ENCODE measurements at places on chromosomes 5 and 9.

- no peak for DNase-seq
These were observed 128.5 kb downstream of the ZNF354C start for GRCh38 chr5:179188636-179189035.

- DNase-seq = no peak
These were observed 61.1 kb upstream of the SV2C start for GRCh38 chr5:76021936-76022584.

GRCh38 chr9:27382308-27382707, 85.4 kb upstream of the EQTN start:
- no peak for DNase-seq

- DNase-seq = peak; percentile 95
These were observed 102.5 kb downstream of the ARRDC3 start for GRCh38 chr5:91280362-91281269.

GRCh38 chr9:37410969-37411785, 11.3 kb upstream of the GRHPR start:
- no peak for DNase-seq

- DNase-seq = no peak
These were observed 4.0 kb upstream of the TYRP1 start for GRCh38 chr9:12689233-12689632.

DNA sequence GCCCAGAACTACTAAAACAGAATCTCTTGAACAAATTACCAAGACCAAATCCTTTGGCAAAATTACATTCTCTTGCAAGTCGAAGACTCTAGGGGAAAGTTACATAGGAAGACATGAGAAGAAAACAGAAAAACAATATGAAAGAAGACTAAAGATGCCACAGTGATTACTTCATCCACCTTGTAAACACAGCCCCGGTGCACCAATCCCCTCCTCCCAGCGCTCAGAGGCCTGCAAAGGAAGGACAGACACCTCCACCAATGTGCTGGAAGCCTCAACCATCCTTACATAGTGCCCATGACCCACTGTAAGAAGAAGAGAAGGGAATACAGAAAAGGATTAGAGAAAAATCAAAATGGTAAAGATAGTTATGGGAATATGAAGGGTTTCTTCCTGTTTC, 218.5 kb downstream of the SPOCK1 start:
- no peak for DNase-seq

- DNase-seq = no peak
These were observed 49.0 kb downstream of the SGCD start for GRCh38 chr5:156375895-156376495.

- DNase-seq = no peak
These were observed 36.5 kb downstream of the CACNA1B start for GRCh38 chr9:137913771-137914767.

DNA sequence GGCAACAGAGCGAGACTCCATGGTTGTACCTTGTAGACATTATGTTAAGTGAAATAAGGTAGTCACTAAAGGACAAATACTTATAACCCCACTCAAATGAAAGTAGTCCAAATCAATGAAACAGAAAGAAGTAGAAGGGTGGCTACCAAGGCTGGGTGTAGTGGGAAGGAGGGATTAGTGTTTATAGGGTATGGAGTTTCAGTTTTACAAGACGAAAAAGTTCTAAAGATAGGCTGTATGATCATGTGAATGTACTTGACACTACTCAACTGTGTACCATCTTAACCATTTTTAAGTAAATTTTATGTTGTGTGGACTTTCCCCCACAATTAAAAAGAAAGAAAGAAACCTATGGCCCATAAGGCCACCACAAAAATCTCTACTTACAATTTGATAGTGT, 32.2 kb downstream of the ALDH7A1 start:
- no peak for DNase-seq

DNA sequence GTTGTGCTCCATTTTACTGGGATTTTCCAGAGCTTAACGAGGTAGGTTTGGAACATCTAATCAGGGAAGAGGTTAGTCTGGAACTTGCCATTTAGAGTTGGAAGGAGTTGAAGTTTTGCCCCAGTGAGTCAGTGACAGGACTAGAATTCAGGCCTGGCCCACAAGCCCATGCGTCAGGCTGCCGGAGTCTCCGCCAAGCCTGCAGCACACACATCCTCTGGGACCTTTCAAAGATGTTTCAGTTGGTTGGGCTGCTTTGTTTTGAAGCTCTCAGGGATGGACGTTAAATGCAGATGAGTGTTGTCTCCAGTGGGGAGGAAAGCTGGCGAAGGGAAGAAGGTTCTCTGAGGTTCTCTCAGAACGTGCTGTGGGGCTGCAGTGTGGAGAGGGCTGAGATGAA, 147.0 kb downstream of the PSAT1 start:
- no peak for DNase-seq

- DNase-seq = no peak
These were observed 82.1 kb downstream of the CCDC192 start for GRCh38 chr5:127785098-127785927.

- DNase-seq = no peak
These were observed 106.6 kb upstream of the TBCA start for GRCh38 chr5:77882670-77883257.

- DNase-seq = no peak
These were observed 7.6 kb downstream of the TMEM8B start for GRCh38 chr9:35836595-35836994.

GRCh38 chr9:136075134-136075841, 19.8 kb downstream of the NACC2 start:
- peak; percentile 41 for DNase-seq

DNA sequence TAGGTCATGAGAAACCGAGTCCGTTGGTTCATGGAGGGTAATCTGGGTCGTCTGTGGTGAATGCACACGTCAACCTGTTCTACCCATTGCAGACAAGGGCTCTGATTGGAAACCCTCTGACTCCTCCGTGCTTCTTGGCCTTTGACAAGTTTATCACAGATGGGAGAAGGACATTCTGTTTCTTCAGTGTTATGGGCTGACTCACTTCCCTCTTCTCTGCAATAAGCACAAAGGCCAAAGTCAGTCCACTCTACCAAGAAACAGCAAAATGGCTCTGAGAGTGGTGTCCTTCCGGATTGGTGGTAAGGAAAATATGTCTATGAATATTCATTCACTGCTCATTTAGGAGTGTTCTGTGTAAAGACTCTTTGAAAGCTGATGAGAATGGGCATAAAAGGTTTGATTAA, 89.3 kb downstream of the FEM1C start:
- DNase-seq = no peak

DNA sequence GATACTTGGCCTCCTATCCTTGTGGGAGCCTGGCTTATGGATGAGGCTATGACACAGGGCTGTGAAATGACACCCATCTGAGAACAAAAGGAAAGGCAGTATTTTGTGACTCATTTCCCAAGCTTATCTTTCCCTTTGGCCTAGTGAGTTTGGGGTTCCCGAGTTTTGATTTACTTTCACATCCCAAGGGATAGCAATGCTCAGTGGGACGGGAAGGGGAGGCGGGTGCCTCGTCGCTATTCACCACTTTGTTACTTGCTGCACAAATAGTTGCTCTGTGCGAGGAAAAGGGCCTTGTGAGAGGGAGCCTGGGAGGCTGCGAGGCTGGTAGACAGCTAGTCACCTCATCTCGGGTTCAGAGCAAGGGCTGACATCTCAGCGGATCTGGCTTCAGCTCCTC, 59.1 kb upstream of the ENTREP1 start:
- no peak for DNase-seq

DNA sequence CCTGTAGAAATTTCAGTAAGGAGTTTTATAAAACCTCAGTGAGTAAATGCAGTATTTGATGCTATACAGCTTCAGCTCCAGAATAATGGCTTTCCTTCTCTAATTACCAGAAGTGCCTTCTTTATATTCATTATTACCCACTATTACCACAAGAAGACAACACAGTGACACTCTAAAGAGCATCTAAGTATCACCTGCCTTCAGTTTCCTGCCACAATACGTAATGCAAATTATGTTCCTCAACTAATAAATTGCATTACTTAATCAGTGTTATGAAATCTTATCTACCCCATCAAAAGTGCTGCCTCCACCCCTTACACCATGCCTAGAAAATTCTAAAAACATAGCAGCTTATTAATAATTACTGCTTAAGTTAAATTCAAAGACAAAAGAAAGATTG, 91.9 kb downstream of the TRPM6 start:
- no peak for DNase-seq

DNA sequence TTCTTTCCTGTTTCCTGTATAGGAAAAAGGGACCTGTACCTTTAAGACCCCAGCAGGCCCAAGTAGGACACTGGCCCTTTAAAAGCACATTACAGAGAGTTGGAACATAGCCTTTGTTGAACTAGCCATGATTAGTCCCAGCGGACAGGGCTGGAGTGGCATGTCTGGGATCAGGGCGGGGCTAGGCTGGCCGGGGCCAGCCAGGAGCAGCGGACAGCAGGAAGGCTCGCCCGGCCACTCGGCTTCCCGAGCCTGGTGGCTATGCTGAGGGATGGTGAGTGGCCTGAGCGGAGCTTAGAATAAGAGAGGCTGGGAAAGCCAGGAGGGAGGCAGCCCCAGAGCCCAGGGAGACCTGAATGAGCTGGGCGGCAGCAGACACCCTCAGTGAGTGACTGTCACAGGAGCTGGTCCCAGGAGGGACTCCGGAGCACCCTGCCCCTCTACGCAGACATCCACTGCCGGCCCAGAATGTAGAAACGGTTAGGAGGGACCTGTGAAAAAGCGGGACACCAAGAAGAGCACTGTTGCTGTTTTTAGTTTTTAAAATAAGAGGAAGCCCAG, 92.1 kb downstream of the DAB2IP start:
- no peak for DNase-seq

GRCh38 chr9:11893331-11893730, 799.9 kb upstream of the TYRP1 start:
- DNase-seq = no peak

- no peak for DNase-seq
These were observed 244.5 kb upstream of the NMUR2 start for GRCh38 chr5:152649609-152650008.

GRCh38 chr5:175693741-175694140, 35.9 kb downstream of the HRH2 start:
- no peak for DNase-seq

DNA sequence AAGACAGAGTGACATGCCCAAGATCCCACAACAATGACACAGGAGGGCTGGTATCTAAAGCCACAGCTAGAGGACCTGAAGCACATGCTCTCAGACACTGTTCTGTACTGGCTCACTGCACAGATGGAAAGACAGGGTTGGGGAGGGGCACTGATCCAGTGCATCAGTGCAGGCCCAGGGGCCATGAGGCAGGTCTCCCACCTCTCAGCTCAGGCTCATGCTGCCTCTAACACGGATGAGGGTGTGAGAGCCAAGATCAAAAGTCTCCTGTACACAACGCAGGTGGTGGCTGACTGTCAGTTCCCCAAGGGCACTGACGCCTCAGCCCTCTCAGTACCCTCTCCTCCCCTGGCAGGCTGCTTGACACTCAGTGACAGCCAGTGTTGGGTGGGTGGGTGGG, 10.9 kb downstream of the RAPGEF1 start:
- DNase-seq = no peak

DNA sequence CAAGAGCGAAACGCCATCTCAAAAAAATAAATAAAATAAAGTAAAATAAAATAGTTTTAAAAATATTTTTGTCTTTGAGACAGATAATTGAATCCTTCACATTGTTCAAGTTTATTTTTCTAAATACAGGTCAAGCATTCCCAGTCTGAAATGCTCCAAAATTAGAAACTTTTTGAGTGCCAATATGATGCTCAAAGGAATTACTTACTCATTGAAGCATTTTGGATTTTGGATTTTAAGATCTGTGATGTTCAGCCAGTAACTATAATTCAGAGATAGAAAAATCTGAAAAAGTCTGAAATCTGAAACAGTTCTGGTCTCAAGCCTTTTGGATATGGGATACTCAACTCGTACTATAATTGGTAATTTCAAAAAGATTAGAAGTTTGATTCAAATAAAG, 39.8 kb downstream of the RBM27 start:
- no peak for DNase-seq

GRCh38 chr9:5971740-5972139, 43.7 kb downstream of the RANBP6 start:
- DNase-seq = no peak

DNA sequence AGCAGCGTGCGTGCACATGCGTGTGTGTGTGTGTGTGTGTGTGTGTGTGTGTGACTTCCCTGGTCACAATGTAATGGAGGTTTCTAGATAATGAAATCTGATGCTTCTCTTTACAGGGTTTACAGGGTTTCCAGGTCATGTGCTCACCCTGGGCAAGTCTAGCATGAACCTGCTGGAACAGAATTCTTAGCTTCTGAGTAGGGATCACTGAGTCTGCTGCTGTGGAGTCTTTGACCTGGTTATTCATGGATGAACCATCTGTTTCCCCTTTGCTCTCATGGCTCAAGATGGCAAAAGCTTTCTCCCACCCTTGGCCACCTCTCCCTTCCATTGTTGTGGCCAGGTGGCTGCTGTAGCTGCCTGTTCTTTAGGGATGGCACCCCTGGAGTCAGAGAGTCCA, 111.6 kb upstream of the SHB start:
- no peak for DNase-seq

GRCh38 chr9:95047452-95048224, 269.9 kb downstream of the FANCC start:
- no peak for DNase-seq

DNA sequence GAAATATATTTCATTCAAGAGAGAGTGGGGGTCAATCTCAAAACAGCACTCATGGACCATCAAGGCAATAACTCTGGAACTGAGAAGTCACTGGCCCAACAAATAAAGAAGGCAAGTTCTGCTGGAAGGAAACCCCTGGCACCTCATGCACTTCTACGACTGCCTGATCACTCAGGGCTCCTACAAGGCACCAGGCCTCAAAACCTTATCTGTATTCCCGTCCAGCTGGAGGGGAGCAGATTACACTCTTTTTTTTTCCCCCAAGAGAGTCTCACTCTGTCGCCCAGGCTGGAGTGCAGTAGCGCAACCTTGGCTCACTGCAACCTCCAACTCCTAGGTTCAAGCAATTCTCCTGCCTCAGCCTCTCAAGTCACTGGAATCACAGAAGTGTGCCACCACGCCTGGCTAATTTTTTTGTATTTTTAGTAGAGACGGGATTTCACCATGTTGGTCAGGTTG, 49.9 kb downstream of the P4HA2 start:
- no peak for DNase-seq

- DNase-seq = no peak
These were observed 183.1 kb upstream of the C9orf72 start for GRCh38 chr9:27756418-27756817.

DNA sequence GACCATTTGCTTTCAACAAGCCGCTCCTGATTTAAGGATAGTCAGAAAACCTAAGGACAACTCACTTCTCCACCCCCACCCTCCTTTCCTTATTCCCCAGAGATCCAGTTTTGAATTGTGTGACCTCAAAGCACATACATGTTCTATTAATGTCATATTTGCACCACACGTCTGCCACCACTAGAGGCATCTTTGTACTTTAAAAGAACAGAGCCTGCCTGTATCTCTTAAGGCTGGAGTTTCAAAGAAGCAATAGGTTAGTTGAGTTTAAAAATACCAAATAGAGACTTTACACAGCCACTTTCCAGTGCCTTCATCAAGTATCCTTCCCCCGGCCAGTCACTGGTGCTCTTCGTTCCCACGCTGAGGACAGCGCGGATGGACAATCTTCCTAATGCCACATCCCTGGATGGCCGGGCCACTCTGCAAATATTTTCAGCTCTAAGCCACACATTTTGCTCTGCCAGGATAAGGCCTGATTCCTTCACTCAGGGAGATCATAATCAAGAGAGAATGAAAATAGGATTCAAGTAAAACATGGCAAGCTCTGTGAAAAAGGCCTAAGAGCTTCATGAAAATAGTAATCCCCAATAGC, 146.3 kb downstream of the SNCAIP start:
- no peak for DNase-seq

GRCh38 chr5:99191206-99191745, 262.5 kb upstream of the CHD1 start:
- DNase-seq = no peak
